ENCODE measurements at places on chromosomes 1 and 21. TPM values are rescaled to one million over a fixed set of nuclear protein-coding genes. Genes with fewer than 3 reads are reported as not detected.

The TNNT2 gene
- total RNA-seq, result 0.67 TPM

The FMN2 gene
- 3.2 TPM for total RNA-seq

The COP1 gene
- 27.9 TPM for total RNA-seq

The CHD5 gene
- 2.6 TPM for total RNA-seq

The SPATA1 gene
- 0.71 TPM for total RNA-seq

The LCE1E gene
- total RNA-seq, result not detected
